ENCODE measurements at places on chromosomes 12 and 14. TPM values are rescaled to one million over a fixed set of nuclear protein-coding genes. Genes with fewer than 3 reads are reported as not detected.

GYS2 gene
- total RNA-seq, result not detected

AMN gene
- total RNA-seq, result 0.20 TPM

KCNJ8 gene
- total RNA-seq, result 2.7 TPM

OTOGL gene
- total RNA-seq, result 2.9 TPM

PPM1A gene
- 38.7 TPM for total RNA-seq

TTC9 gene
- 0.67 TPM for total RNA-seq

RASAL1 gene
- total RNA-seq, result 2.6 TPM

GPR135 gene
- total RNA-seq, result 9.1 TPM

SIRT4 gene
- 0.97 TPM for total RNA-seq

AMDHD1 gene
- total RNA-seq, result 15.6 TPM

REM2 gene
- 0.37 TPM for total RNA-seq

KRT76 gene
- not detected for total RNA-seq

NYNRIN gene
- total RNA-seq, result 0.12 TPM

NRXN3 gene
- total RNA-seq, result 7.0 TPM

LRRC74A gene
- not detected for total RNA-seq

AP4S1 gene
- 5.4 TPM for total RNA-seq

CEBPE gene
- total RNA-seq, result not detected

CFAP251 gene
- total RNA-seq, result 5.0 TPM

PMEL gene
- 0.78 TPM for total RNA-seq

KLHDC1 gene
- 0.69 TPM for total RNA-seq

SLC7A8 gene
- 1.1 TPM for total RNA-seq

GPRC5D gene
- not detected for total RNA-seq

DPY19L2 gene
- total RNA-seq, result 2.4 TPM

CHGA gene
- total RNA-seq, result 10.5 TPM

SIX1 gene
- 8.4 TPM for total RNA-seq

RAD52 gene
- total RNA-seq, result 20.7 TPM

ERBB3 gene
- 1.1 TPM for total RNA-seq

SLC8A3 gene
- not detected for total RNA-seq

SLC25A21 gene
- total RNA-seq, result 2.0 TPM

ACSM4 gene
- not detected for total RNA-seq

DBX2 gene
- total RNA-seq, result not detected

TAS2R19 gene
- 1.9 TPM for total RNA-seq

INSM2 gene
- total RNA-seq, result not detected

TOMM20L gene
- total RNA-seq, result not detected

KCNA5 gene
- not detected for total RNA-seq

SLC38A4 gene
- 0.46 TPM for total RNA-seq

CCDC175 gene
- total RNA-seq, result 0.12 TPM

LUM gene
- 18.5 TPM for total RNA-seq

ZBTB1 gene
- total RNA-seq, result 32.9 TPM

CELA1 gene
- total RNA-seq, result not detected

GLS2 gene
- not detected for total RNA-seq

TBX3 gene
- 6.6 TPM for total RNA-seq

SCN8A gene
- 0.02 TPM for total RNA-seq

TMTC2 gene
- 9.0 TPM for total RNA-seq

KRT6C gene
- not detected for total RNA-seq

CISTR gene
- total RNA-seq, result not detected

All from NCI-H460 (cell line).